ENCODE measurements at places on chromosomes 1 and 21. TPM values are rescaled to one million over a fixed set of nuclear protein-coding genes. Genes with fewer than 3 reads are reported as not detected.

DNA sequence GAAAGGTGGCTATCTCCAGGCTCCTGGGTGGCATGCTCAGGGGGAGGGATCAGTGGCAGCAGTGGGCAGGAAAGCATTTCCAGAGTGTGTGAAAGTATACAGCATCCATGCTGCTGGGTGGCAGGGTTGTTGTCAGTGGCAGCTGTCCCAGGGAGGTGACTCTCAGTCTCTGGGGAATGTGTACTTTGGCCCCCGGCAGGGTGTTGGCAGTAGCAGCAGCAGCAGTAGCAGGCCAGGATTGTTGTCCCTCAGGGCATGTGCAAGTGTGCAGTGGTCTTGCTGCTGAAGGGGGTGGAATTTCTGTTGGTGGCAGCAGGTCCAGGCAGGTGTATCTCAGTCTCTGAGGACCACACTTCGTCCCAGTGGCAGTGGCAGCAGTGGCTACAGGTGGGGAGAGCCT is 71.7 kb upstream of the GUCA2B start:
- DNase-seq = peak; percentile 80

GRCh38 chr1:160621633-160622413 is 25.0 kb downstream of the SLAMF1 start:
- no peak for DNase-seq

DNA sequence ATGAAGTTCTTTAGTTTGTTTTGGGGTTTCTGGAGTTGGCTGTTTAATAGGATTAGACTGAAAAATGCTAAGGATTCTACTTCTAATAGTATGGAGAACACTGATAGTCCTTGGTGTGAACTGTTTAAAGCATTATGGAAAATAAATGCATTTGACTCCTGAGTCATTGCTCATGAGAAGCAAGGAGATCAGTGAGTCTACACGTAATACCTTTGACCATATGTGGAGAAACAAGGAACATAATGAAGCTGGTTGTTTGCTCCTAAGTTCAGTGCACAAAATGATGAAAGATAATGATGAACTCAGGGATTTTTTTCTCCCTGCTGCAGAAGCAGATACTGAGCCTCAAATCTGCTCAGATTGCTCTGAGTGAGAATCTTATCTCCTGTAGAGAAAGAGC is 158.9 kb upstream of the COL11A1 start:
- DNase-seq = no peak

Gene SON
- 257 TPM for total RNA-seq
